Cardiac septum (tissue), 1 donor: ENCODE measurements at places on chromosomes 5 and 9. TPM values are rescaled to one million over a fixed set of nuclear protein-coding genes. Genes with fewer than 3 reads are reported as not detected.

- DNase-seq: no peak
Measured at GRCh38 chr5:32934529-32934928, 223.4 kb downstream of the NPR3 start.

- DNase-seq: no peak
Measured at GRCh38 chr9:106019702-106020101, 325.4 kb downstream of the TMEM38B start.

GRCh38 chr9:108022246-108022935 is 532.8 kb upstream of the KLF4 start:
- DNase-seq: no peak

DNA sequence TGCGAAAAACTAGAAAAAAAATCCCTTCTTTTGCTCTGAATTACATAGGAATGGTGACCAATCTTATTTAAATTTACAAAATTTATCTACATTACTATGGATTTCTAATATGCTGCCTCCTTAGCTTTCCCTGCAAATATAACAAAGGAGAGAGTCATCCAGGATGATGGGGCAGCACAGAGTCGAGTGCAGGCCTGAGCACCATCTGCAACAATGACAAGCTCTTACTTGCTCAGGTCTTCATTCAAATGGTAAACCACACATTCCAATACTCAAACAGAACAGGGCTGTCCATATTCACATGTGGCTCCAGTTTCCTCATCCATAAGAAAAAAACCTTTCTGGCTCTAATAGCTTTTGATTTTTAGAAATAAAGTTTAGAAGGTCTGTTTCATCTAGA is 33.5 kb upstream of the ZNF354B start:
- DNase-seq: no peak

DNA sequence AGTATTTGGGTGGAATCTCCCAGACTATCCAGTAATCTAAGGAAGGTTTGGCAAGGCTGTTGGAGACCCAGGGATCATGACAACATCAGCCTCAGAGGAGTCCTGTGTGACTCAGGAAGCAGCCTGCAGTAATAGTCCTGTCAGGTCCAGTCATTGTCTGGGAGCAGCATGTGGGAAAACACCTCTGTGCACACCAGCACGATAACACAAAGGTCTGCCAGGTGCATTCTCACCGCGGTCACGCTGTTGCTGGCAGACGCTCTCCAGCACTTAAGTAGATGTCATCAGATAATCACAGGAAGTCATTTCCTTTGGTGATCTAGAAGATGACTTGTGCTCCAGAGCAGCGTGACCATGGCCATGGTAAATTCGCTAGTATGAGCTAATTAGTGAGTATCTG is 99.2 kb upstream of the IQGAP2 start:
- DNase-seq: no peak

DNA sequence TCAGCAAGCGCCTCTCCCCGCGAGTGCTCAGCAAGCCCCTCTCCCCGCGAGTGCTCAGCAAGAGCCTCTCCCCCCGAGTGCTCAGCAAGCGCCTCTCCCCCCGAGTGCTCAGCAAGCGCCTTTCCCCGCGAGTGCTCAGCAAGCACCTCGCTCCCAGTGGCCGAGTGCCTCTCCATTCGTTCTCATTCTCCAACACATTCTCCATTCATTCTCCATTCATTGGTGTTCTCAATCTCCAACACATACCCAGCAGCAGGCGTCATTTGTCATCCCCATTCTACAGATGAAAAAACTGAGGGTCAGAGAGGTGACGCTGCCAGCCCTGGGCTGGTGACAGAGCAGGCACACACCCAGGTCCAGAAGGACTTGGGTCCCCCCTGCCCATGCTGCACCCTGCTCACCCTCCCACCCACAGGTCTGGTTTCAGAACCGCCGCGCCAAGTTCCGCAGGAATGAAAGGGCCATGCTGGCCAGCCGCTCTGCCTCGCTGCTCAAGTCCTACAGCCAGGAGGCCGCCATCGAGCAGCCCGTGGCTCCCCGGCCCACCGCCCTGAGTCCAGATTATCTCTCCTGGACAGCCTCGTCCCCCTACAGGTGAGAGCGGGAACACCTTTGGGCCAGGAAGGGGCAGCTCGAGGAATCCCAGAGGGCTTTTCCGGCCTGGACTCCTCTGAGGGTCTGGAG is 32.5 kb downstream of the PTGES start:
- no peak for DNase-seq

GRCh38 chr9:93585695-93586094 is 9.3 kb downstream of the PHF2 start:
- peak; percentile 61 for DNase-seq

DNA sequence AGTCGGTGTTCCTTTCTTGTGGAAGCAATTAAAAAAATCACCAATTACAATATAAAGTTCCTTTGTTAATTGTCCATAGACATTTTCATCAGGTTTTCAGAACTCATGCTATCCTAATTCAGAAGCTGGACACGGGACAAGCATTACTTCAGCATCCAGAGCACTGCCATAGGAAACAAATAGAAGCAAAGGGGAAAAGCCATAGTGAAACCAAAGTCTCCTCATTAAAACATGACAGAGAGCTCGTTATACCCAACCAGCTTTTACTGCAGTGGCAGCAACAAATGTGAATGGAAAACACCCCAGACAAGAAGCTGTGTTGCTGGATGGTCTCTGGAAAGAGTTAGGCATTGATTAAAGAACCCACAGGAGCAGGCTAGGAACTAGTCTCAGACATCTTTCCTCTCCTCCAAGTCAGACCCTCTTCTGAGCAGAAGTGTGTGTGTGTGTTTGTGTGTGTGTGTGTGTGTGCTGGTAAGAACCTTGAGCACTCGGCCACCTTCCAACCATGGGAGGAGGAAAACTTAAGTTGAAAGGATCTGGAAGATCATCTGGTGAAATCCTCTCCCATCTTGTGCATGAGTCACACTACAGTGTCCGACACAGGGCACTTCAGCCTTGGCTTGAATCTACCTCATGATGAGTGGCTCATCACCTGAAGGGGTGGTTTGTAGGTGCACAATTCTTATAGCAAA is 162.6 kb upstream of the ADAMTS16 start:
- DNase-seq: no peak

DNA sequence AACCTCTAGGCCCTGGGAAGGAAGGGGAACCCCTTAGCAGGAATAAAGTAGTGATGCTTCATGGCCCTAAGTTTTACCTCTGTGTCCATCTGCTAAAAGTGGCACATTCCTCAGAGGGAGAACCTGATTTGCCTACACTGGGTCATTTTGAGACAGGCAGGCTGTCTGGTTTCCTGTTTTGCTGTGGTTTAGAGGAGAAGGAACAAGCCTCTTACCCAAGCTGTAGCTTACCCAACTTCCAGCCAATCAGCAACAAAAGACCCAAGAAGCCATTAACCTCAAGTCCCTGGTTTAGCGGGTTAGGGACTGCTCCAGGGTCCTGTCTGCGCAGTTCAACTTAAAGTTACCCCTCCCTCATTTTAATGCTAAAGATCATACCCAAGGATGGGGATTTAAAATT is 411.0 kb downstream of the MAT2B start:
- DNase-seq: no peak

GRCh38 chr9:133043449-133044035 is 12.7 kb downstream of the GTF3C5 start:
- DNase-seq: no peak

GRCh38 chr5:88401686-88402085 is 133.0 kb upstream of the TMEM161B start:
- no peak for DNase-seq

GRCh38 chr5:9316733-9317132 is 229.1 kb downstream of the SEMA5A start:
- DNase-seq: no peak

DNA sequence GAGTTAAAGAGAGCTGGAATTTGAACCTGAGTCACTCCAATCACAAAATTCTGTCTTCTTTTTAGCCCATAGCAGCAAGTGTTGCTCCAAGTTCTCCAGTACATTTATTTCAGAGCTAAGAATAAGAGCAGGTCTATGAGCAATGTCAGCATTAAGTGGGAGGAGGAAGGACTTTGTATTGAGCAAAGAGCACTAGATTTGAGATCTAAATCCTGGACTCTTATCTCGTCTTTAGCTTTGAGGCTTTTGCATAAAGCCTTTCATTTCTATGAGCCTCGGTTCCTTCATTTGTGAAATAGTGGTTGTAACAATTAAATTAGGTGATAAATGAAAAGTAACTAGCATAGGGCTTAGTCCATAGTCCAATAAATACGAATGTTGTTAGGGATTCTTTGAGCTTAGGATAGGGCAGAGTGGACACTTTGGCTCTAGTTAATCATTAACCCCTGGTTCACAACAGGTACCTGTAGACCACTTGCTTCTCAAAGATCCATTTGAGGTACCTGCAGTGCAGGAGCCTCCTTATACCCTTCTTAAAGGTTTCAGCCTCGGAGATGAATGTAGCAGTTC is 464.1 kb upstream of the KLF4 start:
- DNase-seq: no peak

DNA sequence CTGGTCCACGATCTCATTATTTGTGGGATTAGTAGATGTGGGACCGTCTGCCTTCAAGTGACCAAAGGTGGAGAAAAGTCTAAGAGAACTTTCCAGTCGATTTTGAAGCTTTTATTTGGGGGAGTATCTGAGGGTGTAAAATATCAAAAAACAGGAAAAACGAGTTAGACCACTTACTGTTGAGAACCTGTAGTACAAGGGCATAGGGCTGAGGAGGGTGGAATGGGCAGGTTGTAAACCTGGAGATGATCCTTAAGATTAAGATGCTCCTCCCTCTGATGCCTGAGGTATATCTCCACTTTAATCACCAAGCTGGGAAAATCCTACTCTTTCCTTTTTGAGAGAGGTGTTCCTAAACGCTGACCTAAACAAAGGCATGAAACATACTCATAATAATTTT is 32.0 kb upstream of the GTF2H2C start:
- DNase-seq: no peak

GRCh38 chr5:118565335-118565971 is 422.9 kb downstream of the DTWD2 start:
- DNase-seq: no peak

Gene HSD17B3
- total RNA-seq: 1.3 TPM

Gene GABRB2
- total RNA-seq: 0.22 TPM

Gene PCDHA9
- 0.03 TPM for total RNA-seq
